ENCODE measurements at places on chromosomes 12 and 14. TPM values are rescaled to one million over a fixed set of nuclear protein-coding genes. Genes with fewer than 3 reads are reported as not detected.

ADAM21 gene
- 0.14 TPM for total RNA-seq

DNA sequence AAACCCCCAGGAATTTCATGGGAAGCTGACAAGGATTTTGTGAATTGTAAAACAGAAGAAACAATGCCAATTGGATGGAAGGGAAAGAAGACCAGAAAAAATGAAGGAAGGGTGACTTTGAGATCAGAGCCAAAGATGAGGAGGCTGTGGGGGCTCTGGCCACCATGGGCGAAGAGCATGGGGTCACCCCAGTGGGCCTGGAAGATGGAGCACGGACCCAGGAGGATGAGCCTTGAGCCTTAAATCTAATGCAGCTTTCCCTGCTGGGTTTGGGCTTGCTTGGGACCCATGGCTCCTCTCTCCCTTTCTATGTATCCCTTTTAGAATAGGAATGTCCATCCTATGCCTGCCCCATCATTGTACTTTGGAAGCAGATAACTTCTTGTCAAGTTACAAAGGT lies 322.2 kb downstream of the TMEM121 start:
- H3K27me3 ChIP-seq: no peaks in the 10 kb centered on the region
- no peaks in the 10 kb centered on the region for H3K4me1 ChIP-seq
- no peak overlapping the region for H3K27ac ChIP-seq
- DNase-seq: no peak

KRT79 gene
- not detected for total RNA-seq

DNA sequence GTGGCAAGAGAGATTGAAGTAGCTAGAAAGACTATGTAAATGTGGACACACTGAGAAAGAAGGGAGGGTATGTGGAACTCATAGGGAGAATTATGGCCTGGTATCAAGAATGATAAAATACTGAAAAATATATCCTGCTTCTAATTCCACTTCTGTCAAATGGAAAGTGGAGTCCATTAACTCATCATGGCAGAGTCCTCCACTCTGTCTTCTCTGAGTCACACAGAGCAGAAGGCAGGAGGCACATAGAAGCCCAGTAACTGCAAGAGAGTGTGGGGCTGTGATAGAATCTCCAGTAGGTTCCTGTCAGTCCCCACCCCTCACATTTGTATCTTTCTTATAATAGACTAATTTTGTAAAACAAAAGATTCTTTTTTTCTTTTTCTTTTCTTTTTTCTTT lies 223.7 kb downstream of the AKAP6 start:
- H3K4me3 ChIP-seq: no peak overlapping the region
- no peaks in the 10 kb centered on the region for H3K27me3 ChIP-seq
- H3K27ac ChIP-seq: no peak overlapping the region
- peaks cover 18% of the 10 kb centered on the region for H3K4me1 ChIP-seq

Measured in thoracic aorta (tissue), 2 donors.